DMS153 (cell line): ENCODE measurements at places on chromosomes 7 and 10.

DNA sequence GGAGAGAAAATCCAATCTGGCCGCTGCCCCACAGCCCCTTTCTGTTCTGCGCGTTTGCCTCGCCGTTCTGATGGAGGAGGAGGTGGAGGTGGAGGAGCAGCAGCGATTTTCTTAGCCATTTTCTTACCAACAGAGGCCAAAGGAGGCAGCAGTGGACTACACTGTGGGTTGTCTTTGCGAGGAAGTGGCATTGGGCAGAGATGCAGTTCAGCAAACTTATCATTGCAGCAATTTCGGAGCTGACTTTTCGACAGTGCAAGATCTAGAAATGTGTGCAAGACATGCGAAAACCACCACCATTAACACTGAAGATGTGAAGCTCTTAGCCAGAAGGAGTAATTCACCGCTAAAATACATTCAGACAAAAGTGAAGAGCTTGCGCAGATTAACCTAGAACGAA lies 1.9 kb upstream of the ARL4A start:
- DNase-seq: peak; percentile 50

GRCh38 chr10:89469517-89469916 lies 55.1 kb downstream of the IFIT5 start:
- no peak for DNase-seq

DNA sequence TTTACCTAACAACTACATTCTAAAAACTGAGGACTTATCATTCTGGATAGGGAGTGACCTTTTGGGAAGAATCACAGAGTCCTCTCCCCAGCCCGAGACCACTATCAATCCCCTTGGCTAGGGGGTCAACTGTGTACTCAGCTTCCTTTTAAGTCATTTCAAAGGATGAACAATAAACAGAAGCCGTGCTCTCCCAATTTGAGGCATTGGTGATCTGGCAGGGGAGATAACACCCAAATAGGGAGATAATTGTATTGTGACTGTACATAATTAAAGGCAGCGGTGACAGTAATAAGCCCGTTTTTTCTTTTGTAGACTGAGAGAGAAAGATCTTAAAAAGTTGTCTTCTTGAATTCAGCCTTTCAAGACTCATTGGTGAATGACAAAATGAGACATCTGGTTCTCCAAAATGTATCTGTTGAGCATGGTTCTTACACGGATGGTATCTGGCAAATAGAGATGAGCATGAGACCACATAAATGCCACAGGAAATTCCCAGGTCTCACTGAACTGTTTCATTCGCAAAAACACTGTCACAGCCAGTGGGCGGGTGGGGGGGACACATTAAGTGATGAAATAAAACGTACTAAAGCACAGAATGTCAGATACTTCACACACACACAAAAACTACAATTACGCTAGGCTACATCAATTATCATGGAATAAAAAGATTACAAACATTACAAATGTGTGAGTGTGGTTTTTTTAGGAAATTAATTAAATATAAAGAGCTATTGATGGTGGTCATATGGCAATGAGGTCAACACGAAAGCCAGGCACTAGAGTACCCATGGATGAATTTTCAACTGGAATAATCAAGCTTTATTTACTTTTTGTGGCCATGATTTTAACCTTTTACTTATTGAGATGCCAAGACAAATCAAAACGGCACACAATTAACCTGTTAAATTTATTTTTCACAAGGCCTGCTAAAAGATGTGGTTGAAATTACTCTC lies 108.4 kb downstream of the HIPK2 start:
- no peak for DNase-seq

- DNase-seq: no peak
Observed at GRCh38 chr10:34809796-34810195, 5.3 kb downstream of the PARD3 start.

DNA sequence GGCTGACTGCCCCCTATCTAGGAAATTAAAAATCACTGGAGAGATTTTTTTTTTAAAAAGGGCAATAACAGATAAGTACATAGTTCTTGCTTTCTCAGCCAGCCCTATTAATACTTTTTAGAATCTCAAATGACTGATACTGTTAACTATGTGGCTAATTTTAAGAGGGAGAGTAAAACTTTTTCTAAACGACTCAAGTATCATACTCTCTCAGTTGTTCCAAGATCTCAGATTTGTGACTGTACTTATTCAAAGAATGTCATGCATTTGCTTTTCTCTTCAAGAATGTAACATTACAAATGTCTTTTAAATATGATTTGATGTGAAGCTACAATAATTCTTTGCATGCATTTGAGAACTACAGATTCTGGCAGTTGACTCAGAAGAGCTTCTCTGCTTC lies 55.4 kb upstream of the RAB11FIP2 start:
- DNase-seq: no peak

DNA sequence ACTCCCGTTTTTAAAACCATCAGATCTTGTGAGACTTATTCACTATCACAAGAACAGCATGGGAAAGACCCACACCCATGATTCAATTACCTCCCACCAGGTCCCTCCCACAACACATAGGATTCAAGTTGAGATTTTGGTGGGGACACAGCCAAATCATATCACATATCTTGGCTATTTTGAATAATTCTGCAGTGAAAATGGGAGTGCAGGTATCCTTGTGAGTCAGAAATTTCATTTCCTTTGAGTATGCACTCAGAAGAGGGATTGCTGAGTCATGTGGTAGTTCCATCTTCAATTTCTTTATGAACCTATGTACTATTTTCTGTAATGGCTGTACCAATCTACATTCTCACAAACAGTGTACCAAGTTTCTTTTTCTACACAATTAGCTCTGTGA lies 125.8 kb downstream of the ANKRD7 start:
- DNase-seq: no peak

DNA sequence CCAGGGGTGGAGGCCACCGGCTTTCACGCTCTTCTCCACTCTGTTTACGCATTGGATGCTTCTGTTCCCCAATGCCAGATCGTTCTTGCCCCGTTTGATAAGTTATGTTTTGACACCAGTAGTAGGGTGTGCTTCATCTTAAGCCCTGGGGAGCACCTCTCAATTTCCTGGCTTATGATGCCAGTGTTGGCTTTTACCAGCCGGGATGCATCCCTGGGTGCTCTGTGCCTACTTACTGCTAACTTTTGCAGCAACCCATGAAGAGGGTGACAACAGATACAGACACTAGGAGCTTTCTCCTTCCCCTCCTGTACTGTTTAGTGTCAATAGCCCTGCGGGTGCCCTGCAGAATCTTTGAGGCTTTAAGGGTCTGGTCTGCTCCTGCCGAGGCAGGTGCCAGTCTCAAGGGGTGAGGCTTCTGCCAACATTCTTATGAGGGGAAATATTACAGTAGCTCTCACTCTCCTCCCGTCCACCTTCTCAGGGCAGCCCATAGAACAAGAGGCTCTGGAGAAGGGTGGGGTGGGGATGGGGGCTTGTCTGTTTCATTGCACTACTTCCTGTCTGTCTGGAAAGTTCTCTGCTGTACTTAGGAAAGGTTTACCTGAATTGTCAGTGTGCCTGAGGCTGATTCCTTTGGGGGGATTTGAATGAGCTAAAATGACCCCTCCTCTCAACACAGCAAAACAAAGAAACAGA lies 23.3 kb downstream of the ADCY1 start:
- DNase-seq: no peak

DNA sequence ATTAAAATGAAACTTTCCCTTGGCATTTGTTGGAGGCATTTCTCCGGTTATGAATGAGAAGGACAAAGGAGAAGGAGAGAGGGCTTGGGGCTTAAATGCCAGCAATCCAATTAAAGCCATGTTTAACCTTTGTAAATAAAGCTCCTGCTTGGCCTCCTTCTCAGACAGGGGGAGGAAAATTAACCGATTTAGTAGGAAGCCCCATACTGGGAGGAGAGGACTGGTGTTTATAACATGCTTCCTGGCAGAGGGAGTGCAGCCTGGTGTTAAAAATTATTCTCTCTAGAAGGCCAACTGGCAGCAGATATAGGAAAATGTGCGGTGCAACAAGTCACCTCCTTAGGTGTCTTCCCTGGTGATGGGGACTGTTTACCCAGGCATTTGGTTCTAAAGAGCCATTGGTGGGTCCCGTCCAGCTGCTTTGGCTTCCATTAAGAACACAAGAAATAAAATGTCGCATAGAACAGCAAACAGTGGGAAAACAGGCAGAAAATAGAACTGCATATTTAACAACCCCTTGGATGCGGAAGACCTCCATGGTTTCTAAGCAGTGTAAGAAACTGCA lies 846.5 kb downstream of the TYW1 start:
- no peak for DNase-seq

GRCh38 chr7:95630702-95631458 lies 34.6 kb upstream of the PDK4 start:
- no peak for DNase-seq
